Non-pigmented ciliary epithelial cell (primary cell): ENCODE measurements at places on chromosomes 1 and 21.

- no peak for DNase-seq
Measured at GRCh38 chr1:183203094-183203493, 17.0 kb downstream of the LAMC2 start.

- DNase-seq = no peak
Measured at GRCh38 chr1:228352677-228353481, 53.8 kb downstream of the TRIM11 start.

- DNase-seq = no peak
Measured at GRCh38 chr1:237953238-237953637, 62.5 kb upstream of the ZP4 start.

DNA sequence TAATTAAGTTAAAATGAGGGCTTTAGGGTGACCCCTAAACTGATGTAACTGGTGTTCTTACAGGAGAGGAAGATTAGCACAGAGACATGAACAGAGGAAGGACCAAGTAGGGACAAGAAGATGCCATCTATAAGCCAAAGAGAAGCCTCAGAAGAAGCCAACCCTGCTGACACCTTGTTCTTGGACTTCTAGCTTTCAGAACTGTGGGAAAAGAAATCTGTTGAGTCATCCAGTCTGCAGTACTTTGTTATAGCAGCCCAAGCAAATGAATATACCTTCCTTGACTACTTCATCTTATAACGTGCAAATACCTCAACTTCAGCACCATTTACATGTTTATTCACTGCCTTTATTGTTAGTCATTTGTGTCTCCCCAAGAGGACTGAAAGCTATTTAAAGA lies 3.4 kb downstream of the ZBTB21 start:
- no peak for DNase-seq

GRCh38 chr1:42949312-42950115 lies 9.2 kb downstream of the SLC2A1 start:
- no peak for DNase-seq

DNA sequence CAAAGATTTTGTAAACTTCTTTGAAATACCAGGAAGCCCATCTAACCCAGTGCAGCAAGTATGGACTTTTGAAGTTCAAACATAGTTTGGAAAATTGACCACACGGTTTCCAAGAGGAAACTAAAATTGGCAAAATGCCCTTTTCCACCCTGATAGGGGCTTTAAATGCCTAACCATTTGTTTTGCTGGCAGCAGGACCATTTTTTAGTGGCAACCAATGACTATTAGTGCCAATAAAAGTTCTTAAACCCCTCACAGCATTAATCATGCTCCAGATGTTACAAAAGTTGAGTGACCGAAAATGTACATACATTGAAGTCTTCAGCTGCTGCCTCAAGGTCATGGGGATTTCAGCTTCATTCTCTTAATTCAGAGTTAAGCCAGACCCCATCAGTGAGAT lies 46.4 kb upstream of the ENAH start:
- no peak for DNase-seq

- DNase-seq = no peak
Measured at GRCh38 chr21:33067457-33067856, 2.5 kb upstream of the OLIG1 start.

DNA sequence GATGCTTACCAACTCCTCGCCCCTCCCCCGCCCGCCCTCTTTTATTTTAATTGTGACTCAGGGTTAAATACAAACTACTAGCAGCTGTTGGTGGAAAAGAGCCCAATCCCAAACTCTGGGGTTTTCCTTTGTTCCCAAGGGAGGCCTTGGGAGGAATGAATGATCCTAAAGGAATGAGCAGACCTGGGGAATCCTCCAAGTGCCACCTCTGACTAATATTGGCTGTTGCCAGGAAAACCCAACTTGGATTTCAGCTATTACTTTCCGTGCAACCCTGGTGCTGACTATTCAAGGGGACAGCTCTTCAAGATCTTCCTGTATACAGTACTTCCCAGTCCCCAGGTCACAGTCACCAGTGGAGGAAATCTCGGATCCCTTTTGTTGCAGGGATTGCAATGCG lies 1.3 kb upstream of the S100A10 start:
- peak; percentile 38 for DNase-seq

DNA sequence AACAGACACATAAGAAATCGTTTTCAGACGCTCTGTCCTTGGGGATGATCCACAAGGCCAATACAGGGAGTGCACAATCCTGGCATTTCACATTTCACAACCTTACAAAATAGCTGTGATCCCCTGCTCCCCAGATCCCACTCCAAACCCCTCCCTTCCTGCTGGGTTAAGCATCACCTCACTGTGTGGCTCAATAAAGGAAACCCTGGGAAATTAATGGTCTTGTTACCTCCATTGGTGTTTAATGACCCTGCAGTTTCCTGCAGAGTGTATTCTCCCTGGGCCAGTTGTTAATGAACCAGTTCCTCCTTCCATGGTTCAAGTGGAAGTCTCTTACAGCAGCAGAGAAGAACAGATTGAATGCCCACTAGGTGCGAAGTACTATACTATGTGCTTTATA lies 334.7 kb downstream of the OMA1 start:
- DNase-seq = no peak

GRCh38 chr1:174938281-174939007 lies 61.3 kb upstream of the CACYBP start:
- no peak for DNase-seq

DNA sequence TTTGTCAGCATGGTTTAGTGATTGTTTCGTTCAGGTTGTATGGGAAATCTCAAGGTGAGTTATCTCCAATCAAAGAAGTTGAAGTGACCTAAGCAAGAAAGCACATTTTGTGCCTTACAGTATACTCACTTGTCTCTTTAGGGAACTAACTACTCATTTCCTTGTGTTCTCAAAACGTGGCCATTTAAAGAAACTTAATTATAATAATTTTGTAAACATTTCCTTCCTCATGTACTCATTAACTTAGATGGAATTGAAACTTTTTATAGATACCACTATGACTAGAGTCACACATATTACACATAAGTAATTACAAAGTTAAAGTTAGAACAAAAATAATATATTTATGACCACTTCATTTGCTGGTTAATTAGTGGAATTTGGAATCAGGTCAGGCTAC lies 552.6 kb downstream of the MRPL39 start:
- no peak for DNase-seq

DNA sequence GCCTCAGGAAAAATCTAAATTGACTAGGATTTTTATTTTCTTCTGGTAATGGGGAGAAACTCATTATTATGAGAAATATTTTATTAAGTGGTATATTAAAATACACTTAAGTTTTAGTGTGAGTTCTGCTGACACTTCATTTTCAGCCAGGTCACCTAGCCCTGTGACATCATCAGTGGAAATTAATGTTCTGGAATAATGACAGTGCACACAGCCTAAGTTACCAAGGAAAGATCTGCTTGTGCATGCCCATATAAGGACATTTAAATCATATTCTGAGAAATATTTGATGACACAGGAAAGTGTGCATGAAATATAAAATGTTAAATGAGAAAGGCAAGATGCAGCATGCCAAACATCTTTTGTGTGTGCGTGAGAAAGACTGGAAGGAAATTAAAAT lies 102.0 kb downstream of the KIF14 start:
- no peak for DNase-seq

DNA sequence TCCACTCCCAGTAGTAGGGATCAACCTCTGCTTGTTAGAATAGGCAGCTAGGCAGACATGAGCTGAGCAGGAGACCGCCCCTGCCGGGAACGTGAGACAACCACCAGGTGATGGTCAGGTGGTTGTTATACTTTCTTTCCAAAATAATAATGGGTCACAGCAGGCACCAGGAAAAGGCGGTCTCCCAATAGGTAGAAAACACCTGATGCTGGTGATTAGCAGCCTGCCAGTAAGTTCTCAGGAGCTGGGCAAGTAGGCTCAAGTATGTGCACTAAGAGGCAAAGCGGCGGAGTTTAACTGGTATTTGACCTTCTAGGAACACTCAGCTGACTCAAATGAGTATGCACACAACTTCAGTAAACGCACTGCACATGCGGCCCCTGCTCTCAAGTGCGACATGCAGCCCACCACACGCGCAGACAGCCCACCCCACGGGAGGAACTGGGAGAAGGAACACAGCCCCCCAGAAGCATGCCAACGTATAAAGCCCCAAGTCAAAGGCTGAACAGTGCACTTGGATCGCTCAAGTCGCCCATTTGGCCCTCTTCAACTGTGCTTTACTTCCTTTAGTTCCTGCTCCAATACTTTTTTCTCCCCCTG lies 80.0 kb downstream of the DESI2 start:
- no peak for DNase-seq

GRCh38 chr1:63892632-63893395 lies 119.0 kb downstream of the ROR1 start:
- DNase-seq = peak; percentile 72

- no peak for DNase-seq
Measured at GRCh38 chr1:184062640-184063286, 11.2 kb downstream of the TSEN15 start.

GRCh38 chr1:235402457-235403200 lies 35.4 kb downstream of the TBCE start:
- DNase-seq = no peak

DNA sequence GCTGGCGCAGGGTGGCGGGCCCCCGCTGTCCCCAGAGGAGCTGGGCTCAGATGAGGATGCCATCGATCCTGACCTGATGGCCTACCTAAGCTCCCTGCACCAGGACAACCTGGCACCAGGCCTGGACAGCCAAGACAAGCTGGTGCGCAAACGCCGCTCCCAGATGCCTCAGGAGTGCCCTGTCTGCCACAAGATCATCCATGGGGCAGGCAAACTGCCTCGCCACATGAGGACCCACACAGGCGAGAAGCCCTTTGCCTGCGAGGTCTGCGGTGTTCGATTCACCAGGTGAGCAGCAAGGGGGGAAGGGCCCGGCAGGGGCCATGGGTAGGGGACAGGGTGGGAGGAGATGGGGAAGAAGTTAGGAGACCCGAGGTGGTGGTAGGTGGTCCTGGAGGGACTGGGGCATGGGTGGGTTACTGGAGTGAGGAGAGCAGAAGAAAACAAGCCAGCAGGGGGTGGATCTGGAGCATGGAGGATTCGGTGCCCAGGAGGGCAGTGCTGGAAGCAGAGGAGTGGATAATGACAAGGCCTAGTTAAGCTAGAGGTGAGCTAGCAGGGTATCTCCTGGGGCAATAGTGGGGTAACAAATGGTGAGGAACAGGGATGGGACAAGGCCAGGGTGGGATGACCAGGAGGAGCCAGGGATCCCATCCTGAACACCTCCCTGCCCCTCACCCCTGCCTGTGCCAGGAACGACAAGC lies 13.1 kb downstream of the ZBTB7B start:
- DNase-seq = no peak
